Left renal cortex interstitium (tissue), 4 donors: ENCODE measurements at places on chromosomes 1 and 21.

- DNase-seq: no peak
Observed at GRCh38 chr1:207302618-207303393, 18.7 kb upstream of the CD55 start.

- no peak for DNase-seq
Observed at GRCh38 chr1:156090840-156091188, 8.5 kb upstream of the MEX3A start.

- DNase-seq: no peak
Observed at GRCh38 chr1:100936194-100936967, 40.5 kb downstream of the SLC30A7 start.

GRCh38 chr1:111221633-111222291, 5.8 kb upstream of the CHI3L2 start:
- DNase-seq: no peak

GRCh38 chr1:75503221-75503974, 107.5 kb downstream of the SLC44A5 start:
- DNase-seq: no peak

- DNase-seq: no peak
Observed at GRCh38 chr1:29249170-29249691, 12.9 kb downstream of the PTPRU start.

- DNase-seq: no peak
Observed at GRCh38 chr1:231284441-231284840, 43.4 kb downstream of the GNPAT start.

- DNase-seq: no peak
Observed at GRCh38 chr1:9228609-9229008, 6.0 kb upstream of the H6PD start.

DNA sequence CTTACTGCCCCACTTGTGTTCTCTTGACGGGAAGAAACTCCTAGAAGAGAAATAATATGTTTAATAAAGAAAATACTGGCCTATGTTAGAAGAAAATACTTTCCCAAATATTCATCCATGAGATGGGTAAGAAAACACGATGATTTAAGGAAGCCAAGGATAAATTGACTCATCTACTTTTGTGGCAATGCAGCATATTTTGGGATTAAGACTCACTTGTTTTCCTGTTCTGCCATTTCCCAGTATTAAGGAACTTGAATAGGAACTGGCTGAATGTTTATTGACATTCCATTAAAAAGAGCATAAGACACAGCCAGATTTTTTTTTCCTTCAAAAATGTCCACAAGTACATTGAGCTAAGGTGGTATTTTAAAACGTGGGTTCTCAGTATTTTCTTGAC, 10.9 kb upstream of the ADAMTS5 start:
- no peak for DNase-seq

DNA sequence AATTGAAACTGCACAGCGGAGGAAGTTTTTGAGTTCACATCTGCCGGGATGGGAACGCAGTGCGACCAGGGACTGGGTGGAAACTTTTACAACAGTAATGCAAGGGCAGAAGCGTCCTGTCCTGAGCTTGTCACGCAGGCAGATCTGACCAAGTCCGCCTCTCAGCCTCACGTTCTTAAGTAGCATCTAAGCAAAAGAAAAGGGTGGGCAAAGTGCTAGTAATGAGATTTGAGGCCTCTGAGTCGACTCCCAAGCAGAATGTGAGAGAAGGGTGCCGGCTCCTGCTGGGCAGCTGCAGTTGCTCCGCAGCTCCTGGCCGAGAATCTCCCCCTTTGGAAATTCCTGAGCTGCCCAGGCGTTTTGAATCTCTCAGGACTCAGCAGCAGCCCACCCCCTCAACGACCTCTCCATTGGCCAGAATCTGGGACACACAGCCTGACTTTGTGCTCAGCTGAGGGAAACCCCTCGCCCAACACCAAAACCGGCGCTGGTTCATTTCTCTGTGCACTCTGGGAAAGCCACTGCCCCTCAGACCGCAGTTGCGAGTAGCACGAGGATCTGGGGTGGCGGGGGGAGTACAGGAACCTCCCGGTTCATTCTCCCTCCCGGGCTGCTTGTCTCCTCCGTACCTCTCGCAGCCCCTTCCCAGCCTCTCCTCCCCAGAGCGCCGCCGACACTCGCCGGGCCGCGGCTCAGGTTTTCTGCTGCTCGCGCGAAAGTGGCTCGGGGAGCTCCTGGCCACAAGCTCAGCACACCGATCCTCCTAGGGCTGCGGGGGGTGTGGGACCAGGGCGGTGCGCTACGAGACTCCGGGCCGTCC, 913 bp upstream of the S1PR1 start:
- DNase-seq: no peak
